ENCODE measurements at places on chromosomes 6 and 20.

- DNase-seq: no peak
These were observed 91.0 kb downstream of the REPS1 start for GRCh38 chr6:138897031-138897430.

DNA sequence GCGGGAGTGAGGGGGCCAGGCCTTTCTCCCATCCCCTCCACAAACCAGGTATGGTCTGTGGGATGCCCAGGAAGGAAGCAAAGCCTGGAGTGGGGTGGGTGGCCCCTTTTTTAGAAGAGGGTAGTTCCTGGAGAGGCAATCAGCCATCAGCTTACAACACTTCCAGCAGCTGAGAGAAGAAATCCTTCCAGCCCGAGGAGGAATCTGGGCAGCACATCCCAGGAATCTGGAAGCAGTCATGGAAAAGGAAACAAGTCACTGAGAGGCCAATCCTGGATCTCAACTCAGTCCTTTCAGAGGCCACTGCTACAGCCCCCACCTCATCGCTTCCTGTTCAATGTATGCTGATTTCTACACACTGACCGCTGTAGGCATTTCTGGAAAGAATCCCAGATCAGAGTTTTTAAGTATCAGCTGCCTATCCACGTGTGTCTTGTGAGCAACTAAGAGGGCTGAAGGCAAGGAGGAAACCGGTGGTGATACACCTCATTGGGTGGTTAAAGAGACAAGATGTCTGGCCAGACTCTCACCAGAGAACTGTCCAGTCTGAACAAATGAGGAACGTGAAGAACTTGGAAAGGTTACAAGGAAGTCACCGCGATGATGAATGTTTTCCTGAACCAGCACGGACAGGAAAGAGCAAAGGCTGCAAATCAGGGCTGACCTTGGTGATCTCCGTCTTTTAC, 92.9 kb upstream of the SHLD1 start:
- DNase-seq: no peak

DNA sequence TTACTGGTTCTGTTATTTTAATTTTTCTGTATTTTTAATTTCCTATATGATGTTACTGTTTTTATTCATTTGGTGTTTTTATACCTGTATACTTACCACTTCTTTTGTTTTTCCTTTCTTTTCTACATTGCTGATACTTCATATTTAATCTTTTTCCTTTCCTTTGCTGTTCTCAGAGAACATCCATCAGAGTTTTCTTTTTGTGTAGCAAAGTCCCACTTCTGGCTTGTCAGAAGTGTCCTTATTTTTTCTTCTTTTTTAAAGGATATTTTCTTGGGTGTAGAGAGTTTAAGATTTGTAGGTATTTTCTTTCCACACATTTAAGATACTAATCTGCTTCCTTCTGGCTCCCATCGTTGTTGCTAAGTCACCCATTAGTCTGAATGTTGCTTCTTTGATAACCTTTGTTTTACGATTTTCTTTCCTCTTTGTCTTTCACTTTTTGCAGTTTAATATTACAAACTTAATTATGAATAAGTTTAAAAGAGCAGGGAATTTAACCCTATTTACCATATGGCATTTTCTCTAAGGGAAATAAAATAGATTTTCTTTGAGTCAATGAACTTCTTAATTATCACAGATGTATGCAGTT, 18.5 kb downstream of the CD2AP start:
- no peak for DNase-seq

DNA sequence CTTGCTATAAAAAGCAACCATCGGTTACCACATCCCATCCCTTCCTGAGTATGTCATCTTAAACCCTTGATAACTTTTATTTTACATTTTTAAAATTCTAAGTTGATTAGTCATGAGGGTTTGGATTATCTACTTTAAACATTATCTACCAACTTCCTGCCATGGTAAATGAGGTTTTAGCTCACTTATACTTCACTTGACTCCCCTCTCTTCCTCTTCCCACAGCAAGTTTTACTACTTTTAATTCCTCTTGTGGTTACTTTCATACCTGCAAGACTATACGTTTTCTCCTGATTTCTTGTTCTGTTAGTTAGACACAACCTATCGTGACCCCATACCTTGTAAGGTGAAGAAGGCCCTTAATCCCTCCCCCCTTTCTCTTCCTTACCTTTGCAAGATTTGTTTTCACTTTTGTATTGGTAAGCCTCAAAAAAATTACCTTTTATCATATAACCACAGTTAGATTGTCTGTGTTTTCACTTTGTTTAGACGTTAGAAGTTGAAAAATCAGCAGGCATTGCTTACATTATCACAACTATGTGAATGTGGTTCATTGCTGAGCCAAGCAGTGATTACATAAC, 60.1 kb upstream of the OGFRL1 start:
- DNase-seq: no peak

- DNase-seq: no peak
These were observed 84.3 kb upstream of the TMEM181 start for GRCh38 chr6:158475344-158476302.

GRCh38 chr6:147161253-147161973, 42.8 kb upstream of the STXBP5 start:
- no peak for DNase-seq

DNA sequence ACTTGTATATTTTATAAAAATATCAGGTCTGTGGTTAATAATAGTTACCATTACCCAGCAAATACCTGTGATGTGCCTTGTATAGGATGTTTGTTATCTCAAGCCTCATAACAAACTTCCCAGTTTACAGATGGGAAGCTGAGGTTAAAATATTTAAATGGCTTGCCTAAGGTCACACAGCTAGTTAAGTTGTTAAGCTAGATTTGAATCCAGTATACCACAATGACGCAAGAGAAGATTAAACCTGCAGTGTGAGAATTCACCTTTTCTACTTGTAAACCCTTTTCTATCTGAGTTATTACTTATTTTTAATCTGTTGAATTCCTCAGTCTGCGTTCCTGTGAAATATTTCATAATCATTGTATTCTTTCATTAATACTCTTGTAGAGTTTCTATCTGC, 4.9 kb downstream of the DSP start:
- no peak for DNase-seq

GRCh38 chr20:62359043-62359490, 8.0 kb downstream of the LAMA5 start:
- DNase-seq: no peak

DNA sequence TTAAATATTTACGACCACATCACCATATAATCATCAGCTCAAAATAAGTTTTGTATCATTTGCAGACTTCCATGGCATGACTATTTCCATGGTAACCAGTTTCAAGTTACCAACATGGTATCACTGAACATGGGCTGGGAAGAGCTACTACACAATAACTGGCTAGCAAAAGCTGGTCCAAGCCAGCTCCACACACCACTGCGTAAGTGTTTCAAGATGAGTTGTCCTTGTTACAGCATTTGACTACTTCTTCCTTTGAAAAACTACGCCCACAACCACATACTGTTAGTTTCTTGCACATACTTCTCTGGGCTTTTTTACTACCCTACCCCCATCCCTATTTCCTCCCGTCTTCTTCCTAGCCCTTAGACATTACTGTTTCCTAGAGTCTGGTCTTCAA, 8.5 kb downstream of the CD164 start:
- no peak for DNase-seq

- no peak for DNase-seq
These were observed 131.4 kb downstream of the MMS22L start for GRCh38 chr6:97151601-97152000.

GRCh38 chr6:37992749-37993148, 173.2 kb downstream of the ZFAND3 start:
- DNase-seq: no peak

GRCh38 chr6:68634726-68635411, at the start of gene ADGRB3:
TSS of gene ADGRB3 (plus strand) at chr6:68635282. CDS start at chr6:68638676, 3,394 bp downstream.
- DNase-seq: no peak

DNA sequence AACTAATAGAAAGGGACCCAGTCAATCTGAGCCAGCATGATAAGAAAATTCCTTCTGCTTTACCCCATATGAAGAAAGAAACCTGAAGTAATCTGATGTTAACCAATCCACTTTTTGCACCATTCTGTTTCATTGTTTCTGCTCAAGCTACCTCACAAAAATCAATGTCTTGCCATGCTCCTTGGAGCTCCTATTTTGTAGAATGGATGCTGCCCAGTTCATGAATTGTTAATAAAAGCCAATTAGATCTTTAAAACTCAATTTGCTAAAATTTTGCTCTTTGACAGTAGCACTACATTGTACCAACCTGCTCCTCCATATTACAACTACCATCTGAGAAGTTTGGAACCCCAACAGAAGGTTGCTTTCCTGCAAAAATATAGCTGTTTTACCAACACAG, 116.2 kb upstream of the GPR6 start:
- no peak for DNase-seq

- DNase-seq: no peak
These were observed 77.7 kb downstream of the GRM1 start for GRCh38 chr6:146106532-146106931.

- no peak for DNase-seq
These were observed 10.3 kb upstream of the MYB start for GRCh38 chr6:135170849-135171248.

GRCh38 chr6:45630314-45630713, 252.6 kb upstream of the SUPT3H start:
- DNase-seq: no peak

DNA sequence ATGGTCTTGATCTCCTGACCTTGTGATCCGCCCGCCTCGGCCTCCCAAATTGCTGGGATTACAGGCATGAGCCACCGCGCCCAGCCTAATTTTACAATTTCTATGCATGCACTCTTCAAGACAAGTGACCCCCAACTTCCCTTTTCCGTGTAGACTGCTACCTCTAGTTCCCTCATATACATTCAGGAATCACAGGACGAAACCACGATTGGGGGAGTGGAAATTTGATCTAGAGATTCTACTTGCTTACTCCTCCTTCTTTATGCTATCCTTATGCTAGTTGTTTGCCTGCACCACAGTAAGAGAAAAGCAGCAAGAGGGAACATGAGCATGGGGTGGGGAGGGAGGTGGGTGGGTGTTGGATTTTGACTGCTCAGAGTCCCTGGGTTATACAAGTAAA, 34.9 kb downstream of the OSTM1 start:
- DNase-seq: no peak

GRCh38 chr6:101302593-101302992, 90.9 kb upstream of the GRIK2 start:
- no peak for DNase-seq

DNA sequence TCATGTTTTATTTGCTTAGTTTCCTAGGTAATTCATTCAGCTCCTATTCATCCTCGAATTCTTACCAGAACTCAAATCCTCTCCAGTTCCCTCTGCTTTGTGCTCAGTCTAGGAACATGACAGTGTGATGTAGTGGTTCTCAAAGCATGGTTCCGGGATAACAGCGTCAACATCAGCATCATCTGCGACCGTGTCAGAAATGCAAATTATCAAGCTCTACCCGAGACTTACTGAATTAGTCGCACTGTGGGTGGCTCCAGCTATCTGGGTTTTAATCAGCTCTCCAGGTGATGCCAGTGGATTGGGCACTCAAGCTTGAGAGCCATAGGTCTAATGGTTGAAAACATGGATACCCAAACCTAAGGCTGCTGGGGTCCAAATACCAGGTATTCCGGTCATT, 7.7 kb upstream of the STK35 start:
- DNase-seq: no peak

DNA sequence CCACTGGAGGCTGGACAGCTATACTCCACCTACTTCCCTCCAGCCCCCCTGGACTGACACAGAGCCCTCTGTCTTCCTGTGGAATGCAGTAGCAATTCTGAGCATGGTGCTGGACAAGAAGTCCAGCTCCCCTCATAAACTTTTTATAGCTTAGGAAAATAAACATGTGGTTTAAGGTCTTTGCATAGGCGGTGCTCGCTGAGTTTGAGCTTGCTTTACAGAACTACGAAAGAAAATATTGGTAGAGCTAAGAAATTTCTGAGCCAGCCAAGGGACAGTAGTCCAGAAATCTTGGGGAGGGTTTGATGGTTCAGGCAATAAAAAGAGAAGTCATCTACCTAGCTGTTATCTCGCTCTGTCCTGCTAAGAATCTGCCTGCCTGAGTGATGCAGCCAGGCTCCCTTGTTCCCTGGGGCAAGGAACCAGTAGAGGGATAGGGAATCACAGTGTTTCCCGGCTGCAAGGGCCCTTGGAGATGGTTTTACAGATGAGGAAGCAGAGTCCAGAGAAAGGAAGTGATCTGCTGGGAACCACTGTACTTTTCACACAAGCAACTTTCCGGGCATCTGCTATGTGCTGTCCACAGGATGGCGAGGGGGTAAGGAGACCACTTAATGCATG, 343.4 kb downstream of the CDC5L start:
- no peak for DNase-seq

DNA sequence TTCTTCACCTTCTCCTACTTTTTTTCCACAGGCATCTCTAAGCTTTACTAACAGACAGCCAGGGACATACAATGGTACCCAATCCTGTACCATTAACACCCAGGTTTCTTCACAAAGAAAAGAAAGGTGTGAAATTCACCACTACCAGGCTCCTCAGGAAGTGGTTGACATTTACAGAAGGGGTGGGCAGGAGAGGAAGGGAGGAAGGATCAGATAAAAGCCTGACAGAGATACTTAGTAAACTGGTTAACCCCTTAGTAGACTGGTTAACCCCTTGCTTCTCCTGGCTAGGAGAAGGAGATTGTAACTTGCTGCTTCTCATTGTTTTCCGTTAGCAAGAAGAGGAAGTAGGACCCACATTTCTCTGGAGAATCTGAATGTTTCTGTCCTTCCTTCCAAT, 7.2 kb downstream of the SAMD3 start:
- DNase-seq: no peak

DNA sequence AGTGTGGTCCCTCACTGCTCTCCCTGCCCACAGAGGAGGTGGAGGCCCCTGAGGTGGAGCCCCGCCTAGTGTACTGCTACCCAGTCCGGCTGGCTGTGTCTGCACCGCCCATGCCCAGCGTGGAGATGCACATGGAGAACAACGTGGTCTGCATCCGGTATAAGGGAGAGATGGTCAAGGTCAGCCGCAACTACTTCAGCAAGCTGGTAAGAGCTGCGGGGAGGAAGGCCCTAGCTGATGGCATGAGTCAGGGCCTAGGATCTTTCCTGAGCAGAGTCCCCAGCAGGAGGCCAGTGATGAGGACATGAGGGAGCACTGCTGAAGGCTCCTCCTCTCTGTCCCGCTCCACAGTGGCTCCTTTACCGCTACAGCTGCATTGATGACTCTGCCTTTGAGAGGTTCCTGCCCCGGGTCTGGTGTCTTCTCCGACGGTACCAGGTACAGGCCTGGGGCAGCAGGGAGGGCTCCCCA, 11.2 kb downstream of the PCIF1 start:
- DNase-seq: no peak

DNA sequence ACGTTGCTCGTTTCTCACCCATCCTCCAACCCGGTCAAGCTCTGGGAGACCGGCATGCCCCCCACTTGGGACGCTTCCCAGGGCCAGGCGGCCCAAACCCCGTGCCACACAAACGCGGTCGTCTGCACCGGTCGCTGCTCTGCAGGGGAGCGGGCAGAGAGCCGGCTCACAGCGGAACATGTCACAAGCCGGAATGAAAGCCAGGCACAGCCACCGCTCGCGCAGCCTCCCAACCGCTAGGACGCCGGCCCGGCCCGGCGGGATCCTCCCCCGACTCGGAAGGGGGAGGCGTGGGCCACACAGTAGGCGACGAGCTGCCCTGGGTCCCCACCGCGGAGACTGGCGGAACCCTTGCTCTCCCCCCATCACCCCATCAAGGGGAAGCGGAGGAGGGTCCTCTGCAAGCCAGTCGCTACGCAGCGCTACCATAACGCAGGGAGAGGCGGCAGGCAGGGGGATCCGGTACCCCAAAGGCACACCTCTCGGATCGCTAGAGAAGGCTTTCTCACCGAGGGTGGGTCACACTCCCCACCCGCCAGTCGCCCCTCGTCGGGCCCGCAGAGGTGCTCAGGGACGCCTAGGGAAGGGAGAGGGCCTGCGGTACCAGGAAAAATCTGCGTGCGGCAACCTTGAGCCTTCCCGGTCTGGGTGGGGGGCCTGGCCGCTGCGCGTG, 768.4 kb upstream of the DEFB115 start:
- DNase-seq: no peak

Measured in stimulated activated CD4-positive, alpha-beta T cell treated with anti-CD3 and anti-CD28 coated beads, Interleukin-1b, Interleukin-23, amount 100 ng/mL, for 24 hours (primary cell).